ENCODE measurements at places on chromosomes 5 and 9.
A peak's percentile ranks its signal among the peaks of the same experiment; 100 is the strongest.

- H3K36me3 ChIP-seq = no peaks in the 10 kb centered on the region
- DNase-seq = no peak
- peaks cover 2% of the 10 kb centered on the region for H3K4me1 ChIP-seq
- H3K27ac ChIP-seq = no peak overlapping the region
- no peak overlapping the region for H3K4me3 ChIP-seq
Observed at GRCh38 chr5:17228821-17229291, 11.4 kb downstream of the BASP1 start.

- peaks cover 12% of the 10 kb centered on the region for H3K27me3 ChIP-seq
- no peak for DNase-seq
- no peak overlapping the region for H3K4me3 ChIP-seq
Observed at GRCh38 chr9:89978185-89978584, 373.4 kb downstream of the GADD45G start.

GRCh38 chr9:27483576-27483975 is 40.5 kb upstream of the IFNK start:
- H3K36me3 ChIP-seq = no peaks in the 10 kb centered on the region
- no peaks in the 10 kb centered on the region for H3K27me3 ChIP-seq
- no peak for DNase-seq
- peaks cover 17% of the 10 kb centered on the region for H3K4me1 ChIP-seq
- no peak overlapping the region for H3K27ac ChIP-seq

GRCh38 chr5:126919566-126919965 is 110.8 kb downstream of the MARCHF3 start:
- H3K4me3 ChIP-seq = no peak overlapping the region
- H3K36me3 ChIP-seq = peaks cover 2% of the 10 kb centered on the region
- no peaks in the 10 kb centered on the region for H3K27me3 ChIP-seq
- no peak overlapping the region for H3K27ac ChIP-seq
- no peaks in the 10 kb centered on the region for H3K4me1 ChIP-seq

DNA sequence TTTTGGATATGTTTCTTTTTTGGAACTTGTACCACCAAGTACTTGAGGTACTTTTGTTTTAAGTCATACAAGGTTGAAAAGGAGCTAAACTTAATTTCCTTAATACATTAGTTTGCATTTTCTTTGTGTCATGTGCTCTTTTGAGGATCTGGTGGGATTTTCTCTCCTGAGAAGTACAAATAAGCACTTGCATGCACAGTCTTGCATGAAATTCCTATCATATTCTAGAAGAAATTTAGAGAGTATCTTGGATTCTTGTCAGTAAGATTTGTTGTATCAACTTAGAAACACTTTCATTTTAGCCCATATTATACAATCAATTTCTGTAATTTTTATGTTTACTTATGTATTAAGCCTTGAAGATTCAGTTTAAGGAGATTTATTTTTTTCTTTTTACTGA is 64.9 kb downstream of the CCNH start:
- H3K4me1 ChIP-seq = peaks cover 4% of the 10 kb centered on the region
- no peaks in the 10 kb centered on the region for H3K27me3 ChIP-seq
- DNase-seq = no peak
- H3K36me3 ChIP-seq = peaks cover 34% of the 10 kb centered on the region

- no peak for DNase-seq
- peaks cover 17% of the 10 kb centered on the region for H3K27me3 ChIP-seq
- H3K4me1 ChIP-seq = peaks cover 12% of the 10 kb centered on the region
- no peak overlapping the region for H3K4me3 ChIP-seq
- no peaks in the 10 kb centered on the region for H3K36me3 ChIP-seq
- no peak overlapping the region for H3K27ac ChIP-seq
Observed at GRCh38 chr5:10534561-10535530, 29.0 kb upstream of the ANKRD33B start.

- H3K27me3 ChIP-seq = no peaks in the 10 kb centered on the region
- H3K36me3 ChIP-seq = peaks cover 52% of the 10 kb centered on the region
- no peak overlapping the region for H3K27ac ChIP-seq
- no peak for DNase-seq
- H3K4me3 ChIP-seq = no peak overlapping the region
Observed at GRCh38 chr9:96394832-96395496, 11.5 kb upstream of the SLC35D2 start.

DNA sequence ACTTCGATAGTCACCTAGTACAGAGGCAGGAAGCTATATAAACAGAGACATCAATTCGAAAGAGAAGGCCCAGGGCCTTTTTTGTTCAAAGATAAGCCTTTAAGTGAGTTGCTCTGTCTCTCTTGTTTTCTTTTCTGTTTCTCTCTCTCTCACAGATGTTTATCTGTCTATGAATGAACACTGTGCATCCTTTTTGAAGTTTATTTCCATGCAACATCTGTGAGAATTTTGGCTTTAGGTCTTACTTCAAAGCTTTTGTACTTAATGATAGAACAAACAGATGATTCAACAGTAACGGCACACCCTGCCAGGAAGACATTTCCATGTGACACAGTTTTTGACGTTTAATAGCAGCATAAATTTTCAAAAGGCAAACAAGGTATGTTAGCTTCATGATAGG is 1413.1 kb upstream of the CDH6 start:
- no peaks in the 10 kb centered on the region for H3K36me3 ChIP-seq
- H3K27ac ChIP-seq = no peak overlapping the region
- no peak overlapping the region for H3K4me3 ChIP-seq
- DNase-seq = no peak
- H3K27me3 ChIP-seq = no peaks in the 10 kb centered on the region
- H3K4me1 ChIP-seq = no peaks in the 10 kb centered on the region

DNA sequence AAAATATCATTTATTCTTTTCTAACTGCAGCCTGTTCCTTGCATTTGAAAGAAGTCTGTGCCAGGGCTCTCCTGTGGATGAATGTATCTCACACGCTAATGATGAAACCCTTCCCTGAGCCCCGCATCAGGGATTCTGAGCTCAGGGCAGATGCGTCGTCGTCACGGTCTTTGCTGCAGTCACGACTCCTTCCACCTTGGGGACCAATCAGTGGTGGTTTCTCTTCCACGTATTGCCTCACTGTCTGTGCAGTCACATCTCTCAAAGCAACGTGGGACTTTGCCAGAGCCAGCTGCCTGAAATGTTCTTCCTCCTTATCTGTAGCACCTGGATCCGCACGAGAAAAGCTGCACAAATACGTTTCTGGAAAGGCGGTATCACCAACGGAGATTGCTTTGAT is 13.9 kb upstream of the UBE2QL1 start:
- no peaks in the 10 kb centered on the region for H3K36me3 ChIP-seq
- H3K27me3 ChIP-seq = peaks cover 21% of the 10 kb centered on the region
- DNase-seq = no peak

DNA sequence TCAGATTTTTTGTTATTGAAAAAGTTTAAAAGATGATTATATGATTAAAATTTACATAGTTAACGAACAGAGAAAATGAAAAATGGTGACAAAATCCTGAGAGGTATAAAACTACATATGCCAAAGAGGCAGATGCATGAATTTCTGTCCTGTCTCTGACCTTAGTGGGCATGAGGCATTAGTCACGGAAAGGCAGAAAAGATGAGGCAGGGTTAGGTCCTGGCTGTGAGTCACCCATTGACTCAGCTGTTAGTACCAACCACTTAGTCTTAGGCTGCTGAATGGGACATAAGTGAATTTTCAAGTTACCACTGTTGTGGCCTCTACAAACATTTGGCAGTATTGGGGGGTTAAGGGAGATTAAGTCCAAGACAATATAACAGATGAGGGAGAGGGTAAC is 33.1 kb downstream of the RASA1 start:
- no peak overlapping the region for H3K27ac ChIP-seq
- peaks cover 33% of the 10 kb centered on the region for H3K36me3 ChIP-seq
- H3K4me3 ChIP-seq = no peak overlapping the region

GRCh38 chr9:6506571-6506970 is 93.6 kb downstream of the UHRF2 start:
- H3K27me3 ChIP-seq = no peaks in the 10 kb centered on the region
- no peaks in the 10 kb centered on the region for H3K4me1 ChIP-seq
- DNase-seq = no peak
- H3K36me3 ChIP-seq = peaks cover 53% of the 10 kb centered on the region
- H3K27ac ChIP-seq = no peak overlapping the region
- H3K4me3 ChIP-seq = no peak overlapping the region

DNA sequence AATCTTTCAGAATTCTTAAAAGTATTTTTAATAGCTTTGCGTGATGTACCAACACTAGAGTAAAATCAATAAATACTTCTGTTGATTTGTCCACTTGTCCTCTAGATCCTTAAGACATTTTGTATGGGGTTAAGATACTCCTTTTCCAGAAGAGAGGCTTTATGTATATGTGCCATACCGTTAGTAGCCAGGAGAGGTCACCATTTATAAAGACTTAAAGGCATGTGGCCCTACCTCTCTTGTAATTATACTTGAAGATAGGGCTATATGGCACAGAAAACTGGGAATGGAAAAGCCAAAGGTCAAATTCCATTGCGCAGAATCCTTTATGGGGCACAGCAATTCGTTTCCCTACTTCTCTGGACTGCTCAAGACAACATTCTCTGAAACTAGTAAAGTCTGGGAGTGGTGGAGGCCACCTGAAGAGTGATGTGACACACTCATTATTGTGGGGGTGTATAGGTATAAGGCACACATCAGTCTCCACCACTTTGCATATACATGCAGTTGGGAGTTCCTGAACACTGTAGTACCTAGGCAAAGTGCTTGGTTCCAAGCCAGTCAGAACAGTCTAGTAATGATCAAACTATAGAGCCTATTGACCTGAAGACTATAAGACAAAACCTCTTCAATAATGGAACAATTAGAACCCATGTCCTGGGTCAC is 140.1 kb upstream of the FBXL17 start:
- H3K27ac ChIP-seq = no peak overlapping the region
- H3K4me1 ChIP-seq = no peaks in the 10 kb centered on the region
- H3K36me3 ChIP-seq = no peaks in the 10 kb centered on the region
- DNase-seq = peak; percentile 72

DNA sequence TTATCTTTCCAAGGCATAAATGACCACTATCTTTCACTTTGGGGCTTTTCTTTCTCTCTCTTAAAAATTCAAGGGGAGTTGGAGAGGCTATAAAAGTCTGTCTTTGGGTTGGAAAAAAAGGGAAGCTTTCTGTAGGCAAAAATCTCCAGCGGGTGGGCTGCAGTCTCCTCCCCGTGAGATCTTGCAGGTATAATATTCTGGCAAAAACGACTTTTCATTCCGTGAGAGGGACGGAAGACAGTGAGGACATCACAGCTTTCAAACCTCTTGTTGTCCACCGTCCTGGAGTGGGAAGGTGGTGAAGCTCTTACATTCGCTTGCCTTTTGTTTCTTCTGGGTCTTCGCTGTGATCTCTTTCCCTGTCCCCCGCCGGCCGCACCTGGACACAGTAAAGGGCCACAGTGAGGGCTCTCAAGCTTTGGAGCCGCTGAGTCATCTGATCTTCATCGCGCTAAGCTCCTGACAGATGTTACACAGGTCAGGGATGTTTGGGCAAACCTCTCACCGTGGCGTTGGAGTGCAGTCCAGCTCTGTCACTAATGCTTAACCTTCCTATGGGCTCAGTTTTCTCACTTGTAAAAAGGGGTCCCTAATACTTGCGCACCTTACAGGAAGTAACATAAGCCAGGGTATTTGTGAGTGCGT is 61.9 kb upstream of the MEGF10 start:
- DNase-seq = no peak
- H3K27ac ChIP-seq = no peak overlapping the region
- H3K4me1 ChIP-seq = peaks cover 11% of the 10 kb centered on the region
- H3K36me3 ChIP-seq = no peaks in the 10 kb centered on the region
- H3K4me3 ChIP-seq = peak overlapping the region; percentile 75
- peaks cover 11% of the 10 kb centered on the region for H3K27me3 ChIP-seq

DNA sequence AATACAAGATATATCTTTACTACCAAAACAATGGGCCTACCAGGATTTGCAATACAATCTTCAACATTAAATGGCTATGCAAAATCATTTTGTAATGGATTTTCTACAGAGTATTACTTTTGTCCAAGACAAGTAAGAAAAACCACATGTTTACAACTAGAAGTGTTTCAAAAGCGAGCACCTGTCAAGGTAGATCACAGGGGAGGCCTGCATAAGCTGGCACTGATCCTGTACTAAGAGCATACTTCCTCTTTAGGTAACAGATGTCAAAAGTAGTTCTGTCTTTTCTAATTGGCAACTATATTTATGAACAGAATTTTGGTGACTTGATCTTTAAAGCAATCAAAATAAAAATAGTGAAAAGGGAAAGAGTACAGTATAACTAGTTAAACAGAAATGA is 249.0 kb downstream of the MLLT3 start:
- no peak overlapping the region for H3K27ac ChIP-seq
- H3K4me1 ChIP-seq = peaks cover 34% of the 10 kb centered on the region
- DNase-seq = no peak
- H3K4me3 ChIP-seq = no peak overlapping the region

- peak overlapping the region; percentile 70 for H3K27ac ChIP-seq
- DNase-seq = peak; percentile 59
- peaks cover 9% of the 10 kb centered on the region for H3K4me1 ChIP-seq
- H3K27me3 ChIP-seq = peaks cover 76% of the 10 kb centered on the region
Observed at GRCh38 chr9:77020413-77021290, 1.2 kb downstream of the FOXB2 start.

DNA sequence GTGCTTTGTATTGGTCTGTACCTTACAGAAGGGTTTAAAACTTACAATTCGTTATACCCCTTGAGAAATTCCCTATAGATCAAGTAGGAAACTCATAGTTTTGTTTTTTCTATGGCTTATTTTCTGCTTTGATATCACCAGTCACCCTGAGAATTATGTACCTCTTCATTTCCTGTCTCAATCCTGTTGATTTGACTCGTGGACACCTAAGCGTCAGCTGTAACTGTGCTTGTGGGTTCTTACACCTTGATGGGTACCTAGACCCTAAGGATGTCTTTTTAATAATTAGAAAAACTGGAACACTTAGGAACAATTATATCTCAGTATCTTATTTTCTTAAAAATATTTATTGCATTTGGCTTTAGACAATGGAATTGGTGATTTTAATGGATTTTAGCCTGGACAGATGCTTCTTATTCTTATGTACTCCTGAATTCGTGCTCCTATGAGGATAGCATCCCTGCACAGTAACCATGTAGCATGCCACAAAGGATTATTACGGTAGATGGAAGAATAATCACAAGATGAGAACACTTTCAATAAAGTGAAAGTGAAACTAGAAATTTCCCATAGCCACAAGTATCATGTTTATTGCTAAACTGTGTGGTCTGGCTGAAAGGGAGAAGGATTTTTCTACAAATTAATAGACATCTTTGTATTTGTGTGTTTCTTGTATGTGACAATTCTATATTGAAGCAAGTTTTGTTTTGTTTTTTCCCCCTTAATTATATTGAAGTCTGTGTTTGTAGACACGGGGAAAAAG is 1920.3 kb upstream of the WWC1 start:
- peak overlapping the region; percentile 30 for H3K4me3 ChIP-seq
- H3K36me3 ChIP-seq = no peaks in the 10 kb centered on the region
- H3K27ac ChIP-seq = no peak overlapping the region
- H3K4me1 ChIP-seq = peaks cover 2% of the 10 kb centered on the region

- peak; percentile 86 for DNase-seq
- H3K4me3 ChIP-seq = no peak overlapping the region
Observed at GRCh38 chr5:146340260-146341081, 1.8 kb downstream of the POU4F3 start.

DNA sequence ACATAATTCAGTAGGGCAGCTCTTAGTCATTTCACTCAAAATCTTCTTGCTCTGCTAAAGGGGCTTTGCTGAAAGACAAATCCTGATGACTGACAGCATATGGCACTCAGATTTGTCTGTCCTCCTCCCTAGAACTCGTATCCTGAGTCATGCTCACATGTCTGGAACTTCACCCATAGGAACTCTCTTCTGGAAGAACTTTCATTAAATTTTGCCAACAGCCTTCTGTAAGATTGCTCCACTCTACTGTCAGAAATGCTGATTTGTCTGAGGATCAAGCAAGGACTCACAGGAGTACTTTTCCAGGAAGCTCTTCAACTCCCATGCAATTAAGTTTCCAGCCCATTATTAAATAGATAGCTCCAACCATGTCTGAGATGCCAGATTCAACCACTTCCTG is 59.8 kb upstream of the SNX2 start:
- H3K27me3 ChIP-seq = peaks cover 7% of the 10 kb centered on the region
- no peak for DNase-seq
- H3K4me1 ChIP-seq = no peaks in the 10 kb centered on the region
- no peaks in the 10 kb centered on the region for H3K36me3 ChIP-seq

All from activated CD4-positive, alpha-beta T cell treated with anti-CD3 and anti-CD28 coated beads, Interleukin-2, amount 10 ng/mL, durations not matched to agents 24 days and 14 days (primary cell).